ENCODE measurements at places on chromosomes 13 and 19.

DNA sequence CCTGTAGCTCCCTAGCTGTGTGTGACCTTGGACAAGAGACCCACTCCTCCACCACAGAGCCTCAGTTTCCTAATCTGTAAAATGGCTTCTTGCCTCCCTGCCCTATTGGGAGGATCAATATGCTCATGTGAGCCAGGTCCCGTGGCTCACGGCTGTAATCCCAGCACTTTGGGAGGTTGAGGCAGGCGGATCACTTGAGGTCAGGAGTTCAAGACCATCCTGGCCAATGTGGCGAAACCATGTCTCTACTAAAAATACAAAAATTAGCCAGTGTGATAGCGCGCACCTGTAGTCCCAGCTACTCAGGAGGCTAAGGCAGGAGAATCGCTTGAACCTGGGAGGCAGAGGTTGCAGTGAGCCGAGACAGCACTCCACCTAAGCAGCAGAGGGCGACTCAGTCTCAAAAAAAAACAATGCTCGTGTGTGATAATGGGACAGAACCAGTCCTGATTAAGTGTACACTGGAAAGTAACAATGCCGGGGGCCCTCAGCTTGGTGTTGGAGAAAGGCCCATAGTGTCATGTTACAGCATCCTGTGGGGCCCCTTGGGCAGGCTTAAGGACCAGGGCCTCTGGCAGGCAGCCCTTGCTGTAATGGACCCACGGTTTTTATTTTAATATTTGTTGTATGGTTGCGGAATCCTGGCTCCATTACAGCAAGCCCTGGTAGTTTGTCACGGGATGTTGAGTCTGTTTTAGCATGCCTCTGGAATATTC lies 6.8 kb downstream of the RPS11 start:
- DNase-seq: peak; percentile 66

GRCh38 chr13:114140906-114141250 lies 8.5 kb upstream of the RASA3 start:
- no peak for DNase-seq

DNA sequence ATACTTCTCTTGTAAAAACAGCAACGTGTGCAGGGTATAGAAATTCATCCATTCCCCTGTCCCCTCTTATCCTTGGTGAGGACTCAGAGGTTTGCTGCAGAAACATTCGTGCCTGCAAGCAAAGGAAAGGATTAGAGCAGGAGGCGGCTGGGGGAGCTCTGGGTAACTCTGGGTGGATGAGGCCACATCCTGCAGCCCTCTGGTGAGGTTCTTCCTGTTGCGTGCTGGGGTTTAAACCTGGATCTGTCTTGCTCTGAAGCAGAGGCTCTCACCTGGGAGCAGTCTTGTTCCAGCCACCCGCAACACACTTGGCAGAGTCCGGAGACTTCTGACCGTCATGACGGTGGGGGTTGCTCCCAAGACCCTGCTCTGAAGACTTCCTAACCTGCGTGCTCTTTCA lies 69.2 kb downstream of the ATP11A start:
- no peak for DNase-seq

DNA sequence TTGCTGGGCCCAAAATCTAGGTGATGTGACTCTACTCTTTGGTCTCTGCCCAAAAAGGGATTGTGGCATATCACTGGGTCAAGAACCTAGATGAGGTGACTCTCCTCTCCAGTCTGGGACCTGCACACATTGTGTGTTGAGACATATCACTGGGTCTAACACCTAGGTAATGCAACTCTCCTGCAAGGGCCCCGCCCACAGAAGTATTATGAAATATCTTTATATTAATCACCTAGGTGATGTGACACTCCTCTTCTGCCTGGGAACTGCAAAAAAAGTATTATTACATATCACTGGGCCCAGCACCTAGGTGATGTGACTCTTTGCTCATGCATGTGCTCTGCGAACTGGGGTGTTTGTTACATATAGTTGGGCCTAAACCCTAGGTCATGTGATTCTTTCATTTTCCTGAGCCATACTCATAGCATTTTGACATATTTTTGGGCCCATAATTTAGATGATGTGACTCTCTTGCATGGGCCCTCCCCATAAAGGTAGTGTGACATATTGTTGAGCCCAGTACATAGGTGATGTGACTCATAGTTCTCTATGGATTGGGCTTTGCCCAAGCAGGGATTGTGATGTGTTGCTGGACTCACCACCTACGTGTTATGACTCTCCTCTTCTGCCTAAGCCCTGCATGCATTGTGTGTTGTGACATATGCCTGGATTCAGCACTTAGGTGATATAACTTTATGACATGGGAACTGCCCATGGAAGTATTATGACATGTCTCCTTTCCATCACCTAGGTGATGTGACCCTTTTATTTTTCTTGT lies 11.2 kb upstream of the ZNF681 start:
- DNase-seq: no peak

GRCh38 chr13:114151031-114151430 lies 18.6 kb upstream of the RASA3 start:
- DNase-seq: no peak

- DNase-seq: no peak
Observed at GRCh38 chr19:1094655-1094977, 559 bp downstream of the POLR2E start.

DNA sequence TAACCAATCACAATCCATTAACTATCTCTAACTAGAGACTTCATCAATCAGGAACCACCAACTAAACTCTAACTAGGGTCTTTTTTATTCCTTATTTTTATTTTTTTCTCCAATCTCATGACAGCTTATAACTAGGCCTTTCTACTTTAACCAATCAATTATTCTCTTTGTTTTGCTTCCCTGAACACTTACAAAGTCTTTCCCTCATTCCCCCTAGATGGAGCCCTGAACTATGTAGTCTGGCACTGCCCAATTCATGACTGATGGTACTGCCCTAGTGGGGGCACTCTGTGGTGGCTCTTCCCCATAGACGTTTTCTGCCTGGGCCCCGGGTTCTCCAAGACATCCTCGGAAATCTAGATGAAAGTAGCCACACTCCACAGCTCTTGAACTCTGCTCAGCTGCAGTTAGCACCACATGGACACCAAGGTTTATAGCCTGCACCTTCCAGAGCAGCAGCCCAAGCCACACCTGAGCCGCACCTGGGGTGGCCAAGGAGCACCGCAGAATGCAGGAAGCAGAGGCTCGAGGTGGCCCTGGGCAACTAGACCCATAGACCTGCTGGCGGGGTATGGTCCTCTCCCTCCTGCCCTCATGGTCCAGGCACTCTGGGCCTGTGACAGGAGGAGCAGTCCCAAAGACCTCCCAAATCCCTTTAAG lies 6.6 kb downstream of the ATP7B start:
- DNase-seq: no peak

DNA sequence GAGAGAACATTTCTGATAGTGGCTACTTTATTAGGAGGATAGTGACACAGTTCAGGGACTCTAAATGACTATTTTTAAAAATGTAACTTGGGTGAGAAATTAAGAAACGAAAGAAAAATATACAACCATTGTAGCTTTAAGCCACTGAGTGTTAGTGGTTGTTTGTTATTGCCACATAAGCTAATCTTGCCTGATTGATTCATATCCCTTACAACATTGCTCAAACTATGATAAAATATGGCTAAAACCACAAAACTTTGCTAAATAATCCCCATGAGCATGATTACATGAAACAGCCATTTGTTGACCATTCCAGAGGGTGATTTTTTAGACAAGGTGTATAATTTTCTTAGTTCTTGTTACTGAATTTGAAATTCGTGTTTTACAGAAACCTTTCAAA lies 343.4 kb downstream of the SLITRK5 start:
- DNase-seq: no peak

DNA sequence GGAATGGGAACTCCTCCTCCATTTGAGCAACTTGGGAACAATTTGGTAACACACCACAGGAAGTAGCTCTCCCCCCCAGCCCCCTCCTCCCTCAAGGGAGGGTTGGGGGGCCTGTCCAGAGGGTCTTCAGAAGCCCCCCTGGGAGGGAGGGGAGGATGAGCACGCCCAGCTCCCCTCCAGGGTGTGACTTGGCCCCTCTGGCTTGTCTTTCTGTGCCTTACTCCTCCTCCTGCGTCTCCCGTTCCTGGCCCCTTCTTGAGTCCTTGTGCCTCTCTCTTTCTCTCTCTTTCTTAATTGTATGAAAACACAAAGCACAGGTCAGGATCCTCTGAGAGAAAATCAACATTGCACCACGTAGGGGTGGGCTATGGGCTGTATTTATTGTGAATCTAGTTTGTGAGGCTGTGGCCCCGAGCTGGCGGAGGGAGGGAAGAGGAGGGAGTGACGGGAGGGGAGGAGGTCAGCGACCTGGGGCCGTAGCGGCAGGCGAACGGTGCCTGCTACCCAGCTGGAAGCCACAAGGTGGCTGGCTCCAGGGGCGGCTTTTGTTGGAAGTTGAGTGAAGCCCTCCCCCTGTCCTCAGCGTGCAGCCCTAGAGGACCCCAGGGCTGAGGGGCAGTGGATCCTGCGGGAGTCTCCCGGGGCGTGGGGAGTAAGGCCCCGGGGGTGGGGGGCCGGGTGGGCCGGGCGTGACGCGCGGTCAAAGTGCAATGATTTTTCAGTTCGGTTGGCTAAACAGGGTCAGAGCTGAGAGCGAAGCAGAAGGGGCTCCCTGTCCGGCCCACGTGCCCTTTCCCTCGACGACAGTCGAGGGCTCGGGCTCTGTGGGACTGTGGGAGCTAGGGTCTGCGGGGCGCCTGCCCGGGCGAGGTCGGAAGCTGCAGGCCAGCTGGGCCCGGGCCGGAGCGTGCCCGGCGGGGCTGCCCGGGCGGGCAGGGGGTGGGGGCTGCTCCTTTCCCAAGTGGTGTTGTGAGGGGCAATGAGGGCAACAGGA lies 6.4 kb downstream of the LYL1 start:
- no peak for DNase-seq

DNA sequence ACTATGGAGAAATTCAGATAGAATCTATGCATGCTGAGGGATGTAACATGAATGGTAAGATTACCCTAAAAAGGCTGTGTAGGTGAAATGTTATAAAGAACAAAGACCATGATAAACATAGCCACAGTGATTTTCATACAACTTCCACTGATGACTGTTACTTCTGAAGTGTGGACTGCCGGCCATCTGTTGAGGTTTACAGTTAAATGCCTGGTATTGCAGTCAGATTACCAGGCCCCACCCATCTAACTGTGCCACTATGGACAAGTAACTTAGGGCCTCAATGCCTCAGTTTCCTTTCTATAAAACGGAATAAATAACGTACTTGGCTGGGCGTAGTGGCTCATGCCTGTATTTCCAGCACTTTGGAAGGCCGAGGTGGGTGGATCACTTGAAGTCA lies 395.6 kb downstream of the KLF12 start:
- no peak for DNase-seq

GRCh38 chr13:34708566-34709313 lies 233.3 kb upstream of the NBEA start:
- DNase-seq: no peak

GRCh38 chr13:30971575-30971974 lies 39.1 kb downstream of the TEX26 start:
- no peak for DNase-seq

DNA sequence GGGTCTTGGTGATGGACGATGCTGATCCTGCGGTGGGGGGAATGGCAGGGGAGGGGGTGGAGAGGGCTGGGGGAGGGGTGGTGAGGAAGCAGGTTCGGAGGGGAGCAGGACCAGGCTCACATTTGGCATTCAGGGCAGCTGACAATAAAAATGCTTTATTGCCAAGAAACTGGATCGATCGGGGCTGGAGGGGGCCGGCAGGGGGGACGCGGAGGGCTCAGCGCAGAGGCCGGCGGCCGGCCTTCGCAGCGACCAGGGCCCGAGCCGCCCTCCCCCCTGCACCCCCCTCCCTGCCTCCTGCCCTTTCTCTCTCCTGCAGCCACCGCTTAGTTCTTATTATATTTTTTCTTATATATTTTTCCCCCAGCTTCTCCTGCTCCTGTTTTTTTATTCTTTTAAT lies 18.1 kb upstream of the POU2F2 start:
- DNase-seq: no peak

GRCh38 chr19:37078717-37079032 lies 442 bp downstream of the ZNF420 start:
- DNase-seq: no peak

DNA sequence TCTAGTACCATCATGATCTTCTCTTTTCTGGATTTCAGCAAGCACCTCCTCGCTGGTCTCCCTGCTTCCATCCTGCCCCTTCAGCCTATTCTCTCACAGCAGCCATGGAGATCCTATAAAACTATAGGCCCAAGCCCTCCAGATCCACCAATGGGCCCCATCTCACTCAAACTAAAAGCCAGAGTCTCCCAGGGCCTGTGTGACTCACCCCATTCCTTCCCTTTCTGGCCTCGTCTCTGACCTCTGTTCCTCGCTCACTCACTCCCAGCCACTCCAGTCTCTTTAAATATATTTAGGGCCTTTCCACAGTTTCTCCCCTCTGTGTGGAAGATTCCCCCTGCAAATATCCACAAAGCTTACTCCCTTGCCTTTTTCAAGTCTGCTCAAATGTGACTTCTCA lies 89.7 kb downstream of the HSPH1 start:
- DNase-seq: no peak

DNA sequence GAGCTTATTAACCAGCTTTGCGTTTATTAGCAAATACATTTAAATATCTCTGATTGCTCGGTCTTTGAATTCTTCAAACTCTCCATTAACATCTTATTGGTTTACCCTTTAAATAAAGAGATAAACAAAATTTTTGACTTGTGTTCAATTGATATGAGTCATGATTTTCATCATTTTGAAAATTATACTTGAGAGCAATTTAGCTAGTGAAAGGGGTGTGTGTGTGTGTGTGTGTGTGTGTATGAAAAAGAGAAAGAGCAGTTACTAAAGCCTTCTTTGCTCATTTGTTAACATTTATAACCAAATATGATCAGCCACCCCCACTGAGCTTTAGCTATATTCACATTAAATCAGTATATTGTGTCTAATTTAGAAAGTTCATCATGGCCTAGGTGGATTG lies 48.3 kb upstream of the FAM216B start:
- DNase-seq: no peak
